ENCODE measurements at places on chromosomes 12 and 14.

DNA sequence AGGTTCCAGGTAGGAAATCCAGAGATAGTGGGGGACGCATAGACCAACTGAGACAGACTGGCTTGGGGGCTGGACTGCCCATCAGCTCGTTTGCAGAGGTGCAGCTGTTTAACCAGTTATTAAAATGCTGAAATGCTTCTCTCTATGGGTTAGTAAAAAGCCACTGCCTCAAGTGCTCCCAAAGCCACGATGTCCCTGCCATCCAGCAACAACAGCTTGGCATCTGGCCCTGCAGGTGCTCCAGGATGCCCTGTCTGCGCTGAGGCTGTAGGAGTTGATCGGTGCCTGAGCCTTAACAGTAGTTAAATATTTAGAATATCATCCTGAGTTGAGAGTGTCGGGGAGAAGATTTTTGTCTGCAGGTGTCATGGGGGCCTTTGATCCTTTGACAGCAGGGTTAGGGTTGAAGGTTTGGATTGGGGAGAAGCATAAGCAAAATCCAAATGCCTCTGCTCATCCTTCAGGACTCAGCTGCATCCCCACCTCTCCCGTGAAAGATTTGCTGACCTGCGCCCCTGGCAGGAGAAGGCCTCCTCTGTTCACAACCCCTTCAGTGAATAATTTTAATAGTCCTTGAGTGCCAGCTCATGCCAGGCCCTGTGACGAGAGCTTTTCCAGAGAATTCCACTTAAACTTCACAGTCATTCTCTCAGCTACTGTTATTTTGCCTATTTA, 127.3 kb upstream of the PWP1 start:
- no peak for DNase-seq

DNA sequence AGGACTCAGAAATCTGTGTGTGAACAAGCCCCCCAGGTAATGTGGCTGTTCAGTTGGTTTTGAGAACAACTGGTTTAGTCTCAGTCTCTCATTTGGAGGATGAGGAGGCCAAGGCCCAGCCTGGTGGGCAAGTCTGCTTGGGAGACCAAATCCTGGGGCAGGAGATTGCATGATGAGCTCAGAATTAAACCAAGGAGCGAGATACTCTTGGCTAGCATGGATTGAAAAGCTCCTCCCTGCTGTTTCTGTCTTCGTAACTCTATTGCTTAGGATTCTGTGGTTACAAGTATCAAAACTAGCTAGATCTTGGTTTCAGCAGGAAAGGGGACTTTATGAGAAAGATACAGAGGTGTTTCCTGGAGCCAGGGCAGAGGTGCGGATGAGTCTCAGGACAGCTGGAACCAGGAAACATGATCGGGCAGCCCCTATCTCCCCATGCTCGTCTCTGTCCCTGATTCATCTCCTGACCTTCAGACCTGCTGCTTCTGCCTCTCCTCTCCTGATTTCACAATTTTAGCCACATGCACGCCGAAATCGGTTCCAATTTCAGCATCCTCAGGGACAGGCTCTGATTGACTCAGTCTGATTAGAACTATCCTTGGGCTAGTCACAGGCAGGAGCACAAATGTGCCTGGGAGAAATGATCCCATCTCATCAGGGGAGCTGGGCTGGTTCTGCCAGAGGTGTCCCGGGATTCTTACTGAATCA, 40.2 kb upstream of the RIN3 start:
- no peak for DNase-seq

GRCh38 chr14:22177870-22178269, 411.2 kb downstream of the DAD1 start:
- DNase-seq: no peak

DNA sequence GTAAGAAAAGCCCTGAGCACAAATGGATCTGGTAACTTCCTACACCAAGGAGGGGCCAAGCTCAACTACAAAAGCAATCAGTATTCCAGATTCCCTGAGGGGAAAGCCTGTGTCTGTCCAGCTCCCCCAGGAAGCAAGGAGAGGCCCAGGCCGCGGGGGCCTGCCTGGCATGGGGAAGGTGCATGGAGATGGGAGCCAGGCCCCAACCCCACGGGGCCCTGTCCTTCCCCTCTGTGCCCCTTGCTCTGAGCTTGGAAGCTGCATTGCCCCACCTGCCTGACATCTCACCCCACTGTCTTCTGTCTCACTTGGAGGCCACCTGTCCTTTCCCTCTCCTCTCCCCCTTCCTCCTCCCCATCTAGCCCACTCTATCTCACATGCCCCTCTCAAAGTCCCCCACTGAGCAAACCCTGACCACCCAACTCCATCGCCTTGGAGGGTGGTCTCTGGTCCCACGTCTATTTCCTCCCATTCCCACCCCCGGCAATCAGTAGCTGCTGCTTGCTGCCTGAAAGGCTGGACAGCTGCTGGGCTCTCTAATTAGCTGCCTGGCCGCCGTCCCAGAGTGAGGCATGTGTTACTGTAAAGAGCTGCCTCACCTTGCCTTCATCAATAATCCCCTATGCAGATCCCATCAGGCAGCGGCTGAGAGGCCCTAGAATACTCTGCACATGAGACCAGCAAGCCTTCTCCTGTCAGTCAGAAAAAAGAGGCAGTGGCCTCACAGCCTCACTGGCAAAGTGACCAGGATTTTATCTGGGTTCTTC, 3.4 kb upstream of the TMEM229B start:
- DNase-seq: no peak

DNA sequence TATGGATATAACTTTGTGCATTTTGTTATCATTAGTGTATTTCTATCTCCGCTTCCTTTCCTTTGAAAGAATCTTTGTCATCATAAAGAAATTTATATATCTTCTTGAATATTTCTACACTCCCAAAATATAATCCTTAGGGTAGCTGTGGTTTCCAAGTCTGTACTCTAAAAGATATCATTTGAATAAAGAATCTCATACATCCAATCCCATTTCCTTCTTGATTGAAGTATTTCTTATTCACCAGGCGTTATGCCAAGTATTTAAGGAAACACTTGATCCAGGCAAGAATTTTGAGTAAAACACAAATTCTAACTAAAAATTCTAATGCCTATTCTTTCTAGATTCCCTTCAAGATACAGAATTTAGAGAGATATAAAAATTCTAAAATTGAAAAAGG, 821.8 kb downstream of the GALC start:
- DNase-seq: no peak

DNA sequence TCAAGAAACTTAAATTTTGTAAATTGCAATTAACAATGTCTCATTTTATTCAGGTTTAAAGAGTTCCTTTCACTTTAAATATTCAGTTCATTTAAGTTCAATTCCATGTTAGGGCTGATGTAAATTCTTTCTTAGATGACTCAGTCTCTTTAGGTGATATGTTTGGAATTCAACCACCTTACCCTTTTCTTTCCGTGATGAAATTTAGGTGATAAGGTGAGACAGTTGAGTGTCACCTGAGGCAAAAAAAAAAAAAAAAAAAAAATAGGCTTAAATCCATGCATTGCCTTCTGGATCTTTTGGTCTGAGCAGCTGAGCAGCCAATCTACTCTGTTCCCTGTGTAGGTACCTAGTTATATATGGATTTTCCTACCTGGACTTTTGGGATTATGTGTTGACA, 299.5 kb downstream of the DAD1 start:
- DNase-seq: no peak

DNA sequence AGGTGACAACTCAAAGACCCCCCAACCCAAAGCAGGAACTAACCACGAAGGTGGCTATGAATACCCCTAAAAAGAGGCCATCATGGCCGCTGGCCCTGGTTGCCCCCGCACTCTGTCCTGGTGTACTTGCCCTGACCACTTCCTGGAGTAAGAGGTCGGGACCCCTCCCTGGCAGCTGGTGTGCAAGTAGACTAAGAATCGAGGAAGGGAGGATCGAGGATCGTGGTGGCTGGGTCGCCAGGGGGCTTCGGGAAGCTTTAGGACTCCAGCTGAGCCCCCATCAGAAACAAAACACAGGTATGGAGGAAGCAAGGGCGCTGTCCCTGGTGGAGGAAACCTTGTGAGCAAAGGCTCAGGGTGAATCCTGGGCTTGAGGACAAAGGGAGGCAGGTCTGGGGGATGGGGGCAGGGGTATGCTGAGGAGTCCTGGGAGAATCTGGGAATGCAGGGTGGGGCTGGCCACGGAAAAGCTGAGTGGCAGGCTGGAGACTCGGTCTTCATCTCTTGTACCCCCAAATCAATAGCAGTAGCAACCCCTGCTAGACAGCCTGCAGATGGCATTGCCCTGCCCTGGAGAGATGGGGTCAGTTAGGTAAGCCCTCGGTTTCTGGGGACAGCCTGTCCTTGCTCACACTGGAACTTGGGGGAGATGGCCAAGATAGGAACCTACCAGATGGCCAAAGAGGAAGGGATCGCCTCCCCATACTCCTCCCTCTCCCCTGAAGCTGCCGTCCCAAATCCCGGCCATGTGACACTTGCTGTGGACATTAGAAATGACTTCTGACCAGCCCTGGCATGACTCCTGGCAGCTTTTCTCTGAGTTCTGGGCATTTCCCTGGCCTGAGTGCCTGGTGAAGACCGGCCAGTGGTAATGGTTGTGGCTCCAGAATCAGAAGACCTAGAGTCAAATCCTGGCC, 45.3 kb upstream of the ESRRB start:
- no peak for DNase-seq

DNA sequence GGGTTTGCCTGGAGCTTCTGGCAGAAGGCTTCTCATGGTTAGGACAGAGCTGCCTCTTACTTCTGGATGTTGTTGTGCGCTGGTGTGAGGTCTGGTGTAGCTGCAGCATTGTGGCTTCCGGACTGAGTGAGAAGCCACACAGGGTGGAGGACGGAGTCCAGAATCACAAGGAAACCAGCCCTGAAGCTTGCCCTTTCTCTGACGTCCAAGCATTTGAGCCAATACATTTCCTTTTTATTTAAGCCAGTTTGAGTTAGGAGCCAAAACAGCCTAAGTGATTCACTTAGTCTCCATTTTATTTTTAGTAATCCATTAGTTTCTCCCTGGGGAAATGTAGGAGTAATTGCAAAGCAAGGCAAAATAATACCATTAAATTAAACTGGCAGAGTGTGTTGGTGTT, 402.4 kb upstream of the RGS6 start:
- no peak for DNase-seq

- no peak for DNase-seq
These were observed 219.7 kb downstream of the TMEM121 start for GRCh38 chr14:105746124-105746514.

DNA sequence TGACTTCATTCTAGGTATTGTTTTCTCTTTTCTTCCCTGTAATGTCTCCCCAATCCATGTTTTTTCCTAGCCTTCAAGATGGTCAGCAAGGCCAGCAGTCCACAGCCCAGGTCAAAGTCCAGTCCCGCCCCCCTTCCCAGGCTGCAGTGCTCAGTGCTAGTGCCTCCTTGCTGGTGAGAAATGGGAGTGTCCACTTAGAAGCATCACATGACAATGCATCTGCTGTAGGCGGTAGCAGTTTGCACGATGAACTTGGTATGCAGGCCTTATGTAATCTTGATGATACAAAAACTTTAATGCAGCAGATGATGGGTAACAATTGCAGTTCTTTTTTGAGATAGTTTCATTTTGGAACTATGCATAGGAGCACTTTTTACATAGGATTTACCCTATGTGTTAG, 88.4 kb downstream of the PCNX1 start:
- DNase-seq: no peak
